ENCODE measurements at places on chromosomes 12 and 14. TPM values are rescaled to one million over a fixed set of nuclear protein-coding genes. Genes with fewer than 3 reads are reported as not detected.

- DNase-seq = no peak
Observed at GRCh38 chr14:105055334-105055733, 9.9 kb downstream of the GPR132 start.

- no peak for DNase-seq
Observed at GRCh38 chr12:128549601-128550218, 274.0 kb downstream of the SLC15A4 start.

DNA sequence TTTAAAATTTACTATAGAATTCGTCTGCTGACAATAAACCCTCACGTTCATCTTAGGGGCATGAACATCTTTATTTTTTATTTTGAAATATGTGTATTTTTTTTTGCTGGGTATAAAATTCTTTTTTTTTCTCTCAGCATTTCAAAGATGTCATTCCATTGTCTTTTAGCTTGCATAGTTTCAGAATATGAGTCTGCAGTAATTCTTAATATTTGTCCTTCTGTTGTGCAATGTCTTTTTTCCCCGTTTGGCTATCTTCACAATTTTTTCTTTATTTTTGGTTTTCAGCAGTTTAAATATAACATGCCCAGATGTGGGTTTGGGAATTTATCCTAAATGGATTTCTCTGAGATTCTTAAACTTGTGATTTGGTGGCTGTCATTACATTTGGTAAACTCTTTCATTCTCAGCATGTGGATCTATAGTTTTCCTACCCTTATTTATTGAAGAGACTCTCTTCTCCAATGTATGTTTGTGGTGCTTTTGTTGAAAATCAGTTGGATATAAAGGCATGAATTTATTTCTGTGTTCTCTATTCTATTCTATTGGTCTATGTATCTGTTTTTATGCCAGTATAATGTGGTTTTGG, 37.8 kb upstream of the PLBD1 start:
- no peak for DNase-seq

ANAPC7 gene
- polyA plus RNA-seq = 13.3 TPM

DNA sequence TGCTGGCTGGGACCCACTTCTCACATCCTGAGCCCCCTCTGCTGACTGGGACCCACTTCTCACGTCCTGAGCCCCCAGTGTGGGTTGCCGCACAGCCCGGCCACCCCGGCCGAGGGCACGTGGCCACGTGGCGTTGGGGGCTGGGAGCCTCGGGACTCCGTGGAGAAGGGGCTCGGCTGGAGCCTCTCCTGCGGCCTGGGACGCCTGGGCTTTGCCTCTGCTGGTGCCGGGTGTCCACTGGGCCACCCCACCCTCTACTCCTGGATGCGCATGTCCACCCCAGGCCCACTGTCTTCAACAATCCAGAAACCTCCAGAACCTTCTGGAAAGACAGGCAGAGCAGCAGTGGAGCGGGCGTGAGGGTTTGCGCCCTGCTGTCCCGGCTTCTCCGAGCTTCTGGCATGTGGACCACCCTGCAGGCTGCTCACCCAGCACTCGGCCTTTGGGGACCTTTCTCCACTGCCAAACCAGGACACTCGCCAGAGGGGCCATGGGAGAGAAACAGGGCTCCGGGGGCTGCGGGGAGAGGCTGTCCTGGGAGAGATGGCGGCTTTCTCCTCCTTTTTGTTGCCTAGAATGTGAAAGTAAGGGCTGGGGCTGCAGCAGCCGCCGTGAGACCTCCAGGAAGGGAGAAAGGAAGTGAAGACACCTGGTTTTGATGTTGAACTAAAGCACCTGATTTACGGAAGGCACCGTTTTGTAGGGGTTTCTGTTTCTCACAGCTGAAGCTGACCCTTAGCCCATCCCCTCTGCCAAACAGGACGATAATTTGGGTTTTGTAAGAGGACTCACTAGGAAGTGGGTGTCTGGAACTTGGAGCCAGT, 30.0 kb downstream of the NOC4L start:
- no peak for DNase-seq

GRCh38 chr14:78341827-78342389, 171.7 kb downstream of the NRXN3 start:
- DNase-seq = no peak

CLEC6A gene
- not detected for polyA plus RNA-seq
